ENCODE measurements at places on chromosomes 2 and 18.

- DNase-seq = no peak
Observed at GRCh38 chr2:160222546-160223283, 22.6 kb upstream of the ITGB6 start.

DNA sequence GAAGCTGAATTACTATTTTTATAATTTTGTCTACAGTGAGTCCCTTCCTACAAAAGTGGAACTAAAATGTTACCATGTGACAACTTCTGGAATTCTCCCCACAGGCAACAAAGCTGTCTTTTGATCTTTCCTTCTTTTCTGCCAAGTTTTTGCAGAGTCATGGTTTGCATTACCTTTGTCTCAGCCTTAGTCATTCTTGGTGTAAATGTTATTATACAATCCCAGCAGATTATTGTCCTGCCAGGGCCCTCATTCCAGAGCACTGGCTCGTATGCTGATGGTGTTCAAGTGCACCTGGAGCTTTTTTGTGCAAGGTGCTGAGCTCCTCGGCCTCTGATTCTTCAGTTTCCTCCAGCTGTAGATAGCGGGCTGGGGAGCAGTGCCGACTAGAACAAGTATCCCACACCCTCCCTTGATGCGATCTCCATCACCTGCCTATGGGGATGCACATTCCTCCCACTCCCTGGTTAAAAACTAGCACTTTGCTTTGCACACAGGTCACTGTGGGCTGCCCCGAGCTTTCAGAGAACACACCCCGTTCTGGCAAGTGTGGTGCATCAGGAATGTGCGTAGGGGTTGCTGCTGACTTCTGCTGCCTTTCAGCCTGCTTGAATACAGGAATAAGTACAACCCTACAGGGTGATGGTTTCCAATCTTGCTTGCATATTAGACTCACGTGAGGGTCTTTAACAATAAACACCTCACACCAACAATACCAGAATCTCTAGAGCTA, 263.6 kb downstream of the RNF144A start:
- DNase-seq = no peak

- DNase-seq = peak; percentile 87
Observed at GRCh38 chr2:100610381-100610831, 47.6 kb downstream of the PDCL3 start.

GRCh38 chr2:105974812-105975211, 219.3 kb downstream of the UXS1 start:
- DNase-seq = no peak

DNA sequence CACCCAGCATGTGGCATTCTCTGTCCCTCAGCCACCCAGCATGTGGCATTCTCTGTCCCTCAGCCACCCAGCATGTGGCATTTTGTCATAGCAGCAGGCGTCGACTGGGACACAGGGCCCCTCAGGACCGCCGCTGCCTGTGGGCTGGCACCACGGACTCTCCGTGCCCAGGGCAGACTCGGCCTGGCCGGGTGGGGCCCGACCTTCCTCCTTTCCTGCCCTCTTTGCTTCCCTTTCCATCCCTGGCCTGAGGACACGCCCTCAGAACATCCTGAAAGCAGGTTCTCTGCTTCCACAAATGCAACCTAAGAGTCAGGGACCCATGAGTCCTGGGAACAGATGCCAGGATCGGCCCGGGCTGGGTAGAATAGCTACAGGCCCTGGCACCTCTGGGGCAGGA, 291.4 kb upstream of the SALL3 start:
- no peak for DNase-seq

DNA sequence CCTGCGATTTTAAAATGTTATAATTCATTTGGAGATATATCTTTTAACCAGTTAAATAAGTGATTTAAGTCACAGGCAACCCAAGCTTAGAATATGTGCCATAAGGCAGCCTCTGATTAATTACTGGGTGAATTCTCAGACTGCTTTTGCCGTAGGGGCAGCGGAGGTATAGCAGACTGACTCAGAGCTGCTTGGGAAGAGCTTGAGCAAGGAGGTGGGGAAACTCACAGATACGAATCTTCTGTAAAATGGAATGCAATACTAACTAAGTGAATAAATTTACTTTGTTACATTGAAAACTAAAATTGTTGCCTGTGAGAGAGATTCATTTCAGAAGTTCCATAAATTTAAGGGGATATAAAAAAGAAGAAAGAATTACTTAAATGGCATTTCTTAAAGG, 115.4 kb downstream of the KYNU start:
- no peak for DNase-seq

- DNase-seq = peak; percentile 71
Observed at GRCh38 chr2:207143215-207144172, 22.3 kb downstream of the KLF7 start.

Measured in right forelimb (tissue), 1 donor.